ENCODE measurements at places on chromosomes 16 and 17.

DNA sequence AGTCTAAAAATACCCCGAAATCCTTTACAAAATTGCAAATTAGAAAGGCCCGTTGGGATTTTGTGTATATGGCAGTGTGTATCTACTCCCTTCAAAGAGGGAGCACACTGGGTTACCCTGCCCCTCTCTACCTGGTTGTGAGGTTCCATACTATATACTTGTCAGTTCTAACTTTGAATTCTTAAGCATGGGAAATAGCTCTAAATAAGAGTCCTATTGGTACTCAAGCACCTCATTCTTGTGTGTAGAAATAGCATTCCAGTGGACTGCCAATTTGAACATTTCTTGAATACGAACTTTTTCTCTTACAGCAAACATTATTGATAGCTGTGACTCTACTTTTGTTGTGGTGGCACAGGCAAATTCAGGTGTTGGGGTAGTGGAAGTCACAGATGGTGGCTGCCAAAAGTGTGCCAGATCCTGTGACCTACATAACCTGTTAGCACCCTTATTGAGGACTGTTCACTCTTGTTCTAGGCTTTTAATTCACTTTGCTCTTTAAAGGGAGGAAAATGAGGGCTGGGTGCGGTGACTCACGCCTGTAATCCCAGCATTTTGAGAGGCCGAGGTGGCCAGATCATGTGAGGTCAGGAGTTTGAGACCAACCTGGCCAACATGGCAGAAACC lies 16.1 kb downstream of the ESRP2 start:
- no peak for DNase-seq
- no peak overlapping the region for H3K4me3 ChIP-seq
- H3K36me3 ChIP-seq: peaks cover 59% of the 10 kb centered on the region
- H3K27ac ChIP-seq: no peak overlapping the region
- H3K27me3 ChIP-seq: no peaks in the 10 kb centered on the region

GRCh38 chr16:361341-361871 lies 8.9 kb upstream of the AXIN1 start:
- H3K36me3 ChIP-seq: no peaks in the 10 kb centered on the region
- H3K4me1 ChIP-seq: no peaks in the 10 kb centered on the region
- no peaks in the 10 kb centered on the region for H3K27me3 ChIP-seq
- H3K27ac ChIP-seq: no peak overlapping the region
- H3K4me3 ChIP-seq: no peak overlapping the region

DNA sequence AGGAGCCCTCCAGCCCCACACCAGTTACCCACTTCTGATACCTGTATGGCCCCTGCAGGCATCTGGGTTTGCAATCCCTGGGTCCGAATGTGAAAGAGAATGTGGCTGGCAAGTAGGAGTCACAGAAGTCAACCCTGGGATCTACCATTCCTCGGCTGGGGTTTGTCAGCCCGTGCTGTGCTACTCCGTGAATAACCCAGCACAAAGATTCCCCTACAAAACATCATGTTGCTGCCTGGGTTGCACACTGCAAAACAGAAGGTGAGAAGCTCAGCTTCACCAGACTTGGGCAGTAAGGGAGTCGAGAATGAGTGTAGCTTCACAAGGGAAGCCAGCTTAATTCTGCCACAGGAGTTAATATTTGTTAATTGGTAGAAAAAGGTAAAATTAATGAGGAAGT lies 137.1 kb downstream of the ZFHX3 start:
- no peak for DNase-seq
- no peaks in the 10 kb centered on the region for H3K4me1 ChIP-seq
- no peaks in the 10 kb centered on the region for H3K36me3 ChIP-seq
- H3K4me3 ChIP-seq: no peak overlapping the region

DNA sequence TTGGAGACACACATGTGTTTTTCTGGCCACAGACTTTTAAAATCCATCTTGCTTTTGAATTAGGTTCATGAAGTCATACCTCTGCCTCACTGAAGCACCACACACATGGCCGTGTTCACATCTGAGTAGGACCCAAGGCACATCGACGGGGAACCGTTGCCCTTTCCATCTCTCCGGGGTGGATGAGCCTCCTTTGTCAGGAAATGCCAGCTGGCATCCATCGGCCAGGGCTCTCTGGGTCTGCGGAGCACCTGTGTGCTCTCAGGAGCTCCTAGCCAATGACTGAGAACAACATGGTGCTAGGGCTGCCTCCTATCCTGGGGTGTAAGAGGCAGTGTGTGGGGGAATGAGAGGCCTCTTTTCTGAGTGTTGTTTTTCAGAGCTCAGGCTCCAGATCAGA lies 24.5 kb upstream of the NKD1 start:
- no peaks in the 10 kb centered on the region for H3K36me3 ChIP-seq
- DNase-seq: no peak
- no peak overlapping the region for H3K4me3 ChIP-seq
- H3K27me3 ChIP-seq: peaks cover 25% of the 10 kb centered on the region
- H3K4me1 ChIP-seq: no peaks in the 10 kb centered on the region

DNA sequence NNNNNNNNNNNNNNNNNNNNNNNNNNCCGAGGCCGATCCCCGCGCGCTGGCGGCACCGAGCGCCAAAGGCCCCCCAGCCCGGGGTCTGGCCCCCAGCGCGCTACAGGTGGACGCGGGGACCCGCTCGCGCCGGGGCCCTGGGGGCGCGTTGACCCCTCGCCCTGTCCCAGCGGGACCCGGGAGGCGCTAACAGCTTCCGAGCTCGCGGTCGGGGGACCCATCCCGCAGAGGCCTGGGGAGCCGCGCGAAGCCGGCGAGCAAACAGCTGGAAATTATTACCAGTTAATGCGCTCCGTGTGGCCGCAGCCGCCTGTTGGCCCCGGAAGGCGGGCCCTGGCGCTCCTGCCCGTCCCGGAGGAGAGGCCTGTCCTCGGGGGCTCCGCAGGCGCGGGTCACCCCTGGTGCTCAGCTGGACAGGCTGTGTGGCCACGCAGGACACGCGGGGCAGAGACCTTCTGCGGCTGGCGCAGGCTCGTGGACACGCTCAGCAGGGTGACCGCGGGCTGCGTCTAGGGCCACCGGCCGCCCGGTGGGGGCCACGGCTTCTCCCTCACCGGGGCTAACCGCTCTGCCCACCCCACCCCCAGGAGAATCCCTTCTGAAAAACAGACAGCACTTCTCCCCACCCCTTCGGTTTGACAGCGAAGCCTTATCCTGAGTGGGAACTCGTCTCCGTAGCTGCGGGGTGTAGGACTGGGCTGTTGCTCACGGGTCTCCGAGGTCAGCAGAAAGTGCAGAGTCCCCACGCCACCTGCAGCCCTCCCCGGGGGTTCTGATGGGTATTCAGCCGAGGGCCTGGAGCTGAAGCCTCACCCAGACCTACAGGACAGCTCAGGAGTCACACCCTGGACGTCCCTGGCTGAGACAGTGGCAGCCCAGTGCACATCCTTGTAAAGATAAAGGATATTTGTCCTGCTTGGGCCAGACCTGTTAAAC lies 138.7 kb upstream of the RPH3AL start:
- no peaks in the 10 kb centered on the region for H3K27me3 ChIP-seq
- no peaks in the 10 kb centered on the region for H3K36me3 ChIP-seq
- DNase-seq: no peak
- peaks cover 9% of the 10 kb centered on the region for H3K4me1 ChIP-seq

DNA sequence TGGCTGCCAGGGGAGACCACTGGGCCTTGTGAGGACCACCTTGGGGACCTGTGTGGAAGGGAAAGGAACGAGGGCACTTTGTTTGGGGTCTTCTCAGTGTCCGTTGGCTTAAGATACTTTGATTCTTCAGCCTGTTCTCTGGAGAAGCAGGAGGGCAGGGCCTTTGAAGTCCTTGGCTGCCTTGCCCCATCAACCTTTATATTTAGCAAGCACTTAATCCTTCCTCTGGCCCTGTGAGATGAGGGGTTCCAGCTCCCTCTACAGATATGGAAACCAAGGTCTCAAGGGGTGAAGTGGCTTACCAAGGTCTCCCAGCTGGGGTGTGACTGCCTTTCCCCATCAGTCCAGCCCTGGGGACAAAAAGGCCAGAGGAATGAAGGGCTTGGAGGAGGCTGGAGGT lies 28.5 kb downstream of the TTYH2 start:
- H3K27me3 ChIP-seq: no peaks in the 10 kb centered on the region
- H3K36me3 ChIP-seq: peaks cover 3% of the 10 kb centered on the region
- no peak for DNase-seq
- no peak overlapping the region for H3K4me3 ChIP-seq
- no peak overlapping the region for H3K27ac ChIP-seq

- no peak overlapping the region for H3K4me3 ChIP-seq
- DNase-seq: no peak
Observed at GRCh38 chr16:13569986-13570385, 350.0 kb upstream of the ERCC4 start.

DNA sequence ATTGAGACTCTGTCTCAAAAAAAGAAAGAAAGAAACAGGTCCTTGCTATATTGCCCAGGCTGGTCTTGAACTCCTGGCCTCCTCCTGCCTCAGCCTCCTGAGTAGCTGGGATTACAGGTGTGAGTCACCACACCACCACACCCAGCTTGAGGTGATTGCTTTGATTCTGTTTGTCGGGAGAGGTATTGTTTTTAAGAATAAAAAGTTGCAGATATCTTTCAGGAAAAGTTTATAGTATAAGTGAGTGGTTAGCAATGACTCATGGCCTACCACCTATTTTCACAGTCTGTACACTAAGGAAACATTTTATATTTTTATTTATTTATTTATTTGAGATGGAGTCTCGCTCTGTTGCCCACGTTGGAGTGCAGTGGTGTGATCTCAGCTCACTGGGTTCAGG lies 45.0 kb downstream of the RHOT1 start:
- H3K4me1 ChIP-seq: no peaks in the 10 kb centered on the region
- no peaks in the 10 kb centered on the region for H3K27me3 ChIP-seq
- peaks cover 19% of the 10 kb centered on the region for H3K36me3 ChIP-seq

DNA sequence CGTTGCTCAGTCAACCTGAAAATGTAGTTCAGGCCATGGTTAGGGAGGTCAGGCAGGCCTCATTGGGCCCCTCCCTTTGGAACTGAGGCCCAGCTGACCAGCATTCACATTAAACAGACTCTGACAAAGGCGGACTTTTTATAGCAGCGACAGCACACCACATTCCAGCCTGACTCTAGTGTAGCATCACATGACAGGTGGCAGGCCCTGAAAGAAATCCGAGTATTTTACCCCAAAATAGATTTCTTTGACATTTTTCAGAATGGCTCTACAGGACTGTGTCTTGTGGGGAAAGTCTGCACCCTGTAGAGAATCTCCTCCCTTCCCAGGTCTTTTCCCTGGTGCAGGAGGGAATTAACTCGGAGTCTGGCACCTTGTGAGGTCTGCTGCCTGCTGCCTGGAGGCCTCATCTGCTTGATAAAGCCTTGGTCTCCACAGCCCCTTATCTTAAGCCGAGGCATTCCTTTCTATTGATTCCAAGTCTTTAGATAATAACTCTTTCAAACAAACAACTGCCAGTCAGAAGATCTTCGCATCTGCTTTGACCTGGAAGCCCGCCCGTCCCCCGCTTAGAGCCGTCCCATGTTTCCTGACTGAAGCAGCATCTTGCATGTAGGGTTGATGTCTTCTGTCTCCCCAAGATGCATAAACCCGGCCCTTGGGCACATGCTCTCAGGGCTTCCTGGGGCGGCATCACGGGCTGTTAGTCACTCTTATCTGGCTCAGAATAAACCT lies 44.0 kb upstream of the CAPN15 start:
- DNase-seq: no peak
- no peak overlapping the region for H3K27ac ChIP-seq

DNA sequence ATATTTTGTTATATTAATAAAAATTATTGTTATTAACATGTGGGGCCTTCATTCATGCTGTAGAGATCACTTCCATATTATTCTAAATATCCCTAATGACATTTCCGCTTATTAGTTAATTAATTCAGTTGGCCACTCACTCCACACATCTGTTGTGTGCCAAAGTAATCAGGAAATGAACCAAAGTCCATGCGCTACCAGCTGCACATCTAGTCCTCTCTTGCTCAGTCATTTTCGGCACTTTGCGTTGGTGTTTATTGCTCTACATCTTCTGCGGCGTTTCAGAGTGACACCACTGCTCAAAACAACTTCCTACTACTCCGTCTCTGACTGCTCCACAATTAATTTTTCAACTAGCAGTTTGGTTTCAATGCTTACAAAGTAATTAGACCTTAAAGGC lies 101.4 kb upstream of the ZFHX3 start:
- H3K36me3 ChIP-seq: no peaks in the 10 kb centered on the region
- no peaks in the 10 kb centered on the region for H3K4me1 ChIP-seq
- no peak overlapping the region for H3K27ac ChIP-seq
- no peak for DNase-seq

- peaks cover 16% of the 10 kb centered on the region for H3K4me1 ChIP-seq
- no peaks in the 10 kb centered on the region for H3K36me3 ChIP-seq
- H3K4me3 ChIP-seq: no peak overlapping the region
- no peak overlapping the region for H3K27ac ChIP-seq
Observed at GRCh38 chr17:16489431-16489830, 2.6 kb downstream of the LRRC75A start.

GRCh38 chr16:68499006-68499405 lies 40.1 kb upstream of the ZFP90 start:
- no peak overlapping the region for H3K27ac ChIP-seq
- H3K27me3 ChIP-seq: no peaks in the 10 kb centered on the region
- no peaks in the 10 kb centered on the region for H3K4me1 ChIP-seq
- no peak for DNase-seq
- H3K36me3 ChIP-seq: no peaks in the 10 kb centered on the region

DNA sequence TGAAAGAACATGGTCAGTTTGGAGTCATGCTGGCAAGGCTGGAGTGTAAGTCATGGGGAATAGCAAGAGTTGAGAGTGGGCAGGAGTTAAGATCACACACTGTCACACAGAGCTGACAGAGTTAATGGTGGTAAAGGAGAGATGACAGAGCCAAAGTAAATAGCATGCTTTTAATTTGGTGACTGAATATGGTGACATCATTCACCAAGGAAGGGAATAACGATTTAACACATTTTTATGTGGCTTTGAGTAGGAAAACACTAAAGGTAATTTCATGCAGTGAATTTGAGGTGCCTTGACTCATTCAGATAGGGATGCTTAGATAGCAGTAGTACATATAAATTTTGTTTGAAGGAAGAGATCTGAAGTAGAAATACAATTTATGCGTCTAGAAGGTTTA lies 42.1 kb downstream of the SYNRG start:
- H3K4me1 ChIP-seq: no peaks in the 10 kb centered on the region
- no peak overlapping the region for H3K4me3 ChIP-seq
- no peaks in the 10 kb centered on the region for H3K27me3 ChIP-seq
- no peak overlapping the region for H3K27ac ChIP-seq
- H3K36me3 ChIP-seq: peaks cover 3% of the 10 kb centered on the region

DNA sequence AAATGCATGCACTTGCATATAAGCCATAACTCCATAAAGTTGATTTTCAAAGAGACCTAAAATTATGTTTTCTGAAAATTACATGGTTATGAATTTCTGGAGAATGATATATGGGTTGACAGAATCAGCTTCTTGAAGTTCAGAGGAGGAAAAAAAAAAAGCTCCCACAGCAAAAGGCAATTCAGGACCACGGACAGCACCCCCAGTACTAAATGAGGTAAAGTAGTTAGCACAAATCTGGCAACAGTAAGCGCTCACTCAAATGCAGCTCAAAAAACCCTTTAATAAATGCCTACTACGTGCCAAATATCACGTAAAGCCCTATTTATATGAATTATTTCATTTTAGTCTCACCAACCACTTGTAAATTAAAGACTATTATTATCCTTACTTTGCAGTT lies 135.2 kb downstream of the SHISA9 start:
- no peak overlapping the region for H3K4me3 ChIP-seq
- H3K27me3 ChIP-seq: no peaks in the 10 kb centered on the region
- no peaks in the 10 kb centered on the region for H3K4me1 ChIP-seq
- no peak overlapping the region for H3K27ac ChIP-seq
